Smooth muscle cell of the coronary artery (primary cell): ENCODE measurements at places on chromosomes 2 and 18. TPM values are rescaled to one million over a fixed set of nuclear protein-coding genes. Genes with fewer than 3 reads are reported as not detected.

Gene CELF4
- not detected in 2 replicates for total RNA-seq

Gene MRPL44
- total RNA-seq: 13.5 and 23.8 TPM in 2 replicates

Gene SP140
- total RNA-seq: 0.53 TPM in 1 of 2 replicates, not detected in the other

Gene LRRC30
- not detected in 2 replicates for total RNA-seq

Gene CROCC2
- total RNA-seq: 0.12 TPM in 1 of 2 replicates, not detected in the other

Gene ABCG5
- not detected in 2 replicates for total RNA-seq

Gene UPP2
- 0.23 TPM in 1 of 2 replicates, not detected in the other for total RNA-seq

Gene MC2R
- total RNA-seq: not detected in 2 replicates

Gene CCDC85A
- 2.8 TPM in 1 of 2 replicates, not detected in the other for total RNA-seq

Gene HJURP
- total RNA-seq: 1.2 and 4.5 TPM in 2 replicates

Gene AQP12B
- not detected in 2 replicates for total RNA-seq

Gene DCDC2C
- not detected in 2 replicates for total RNA-seq

Gene VWA3B
- total RNA-seq: not detected in 2 replicates

Gene MATN3
- 0.23 and 1.1 TPM in 2 replicates for total RNA-seq

Gene REG3A
- total RNA-seq: not detected in 2 replicates

Gene CIDEA
- not detected in 2 replicates for total RNA-seq

Gene UBE2F
- total RNA-seq: 35.6 and 37.9 TPM in 2 replicates

Gene ANTXR1
- total RNA-seq: 48.0 and 90.3 TPM in 2 replicates

Gene LCT
- total RNA-seq: under 0.01 TPM in 1 of 2 replicates, not detected in the other

Gene LOXL3
- total RNA-seq: 25.5 and 62.8 TPM in 2 replicates

Gene BOLL
- not detected in 2 replicates for total RNA-seq

Gene CPO
- total RNA-seq: 0.47 TPM in 1 of 2 replicates, not detected in the other

Gene CAMKMT
- 4.3 and 5.3 TPM in 2 replicates for total RNA-seq

Gene MAP3K19
- total RNA-seq: not detected in 2 replicates

Gene PLA2R1
- 15.4 and 22.9 TPM in 2 replicates for total RNA-seq

Gene FAM110C
- under 0.01 TPM in 1 of 2 replicates, not detected in the other for total RNA-seq

Gene RBM43
- 3.9 TPM in 2 replicates for total RNA-seq

Gene CAPN14
- total RNA-seq: 0.08 and 0.12 TPM in 2 replicates

Gene HAAO
- total RNA-seq: 0.38 and 0.47 TPM in 2 replicates

Gene ARMC9
- total RNA-seq: 93.4 and 147 TPM in 2 replicates

Gene SLC9A4
- total RNA-seq: not detected in 2 replicates

Gene MOCOS
- 0.68 and 4.7 TPM in 2 replicates for total RNA-seq

Gene KCNIP3
- total RNA-seq: 0.53 and 2.9 TPM in 2 replicates

Gene SLC23A3
- 0.60 and 2.5 TPM in 2 replicates for total RNA-seq

Gene ZAP70
- not detected in 2 replicates for total RNA-seq

Gene HNMT
- total RNA-seq: 16.8 and 40.2 TPM in 2 replicates

Gene CRYGD
- total RNA-seq: not detected in 2 replicates

Gene HDHD2
- 12.3 and 21.4 TPM in 2 replicates for total RNA-seq

Gene PCARE
- not detected in 2 replicates for total RNA-seq

Gene FOXD4L1
- total RNA-seq: under 0.01 and 0.12 TPM in 2 replicates

Gene OSR1
- total RNA-seq: 15.3 and 56.5 TPM in 2 replicates

Gene CCL20
- 0.30 TPM in 1 of 2 replicates, not detected in the other for total RNA-seq

Gene HOXD13
- not detected in 2 replicates for total RNA-seq

Gene ASPRV1
- 0.12 and 0.15 TPM in 2 replicates for total RNA-seq

Gene ZNF521
- total RNA-seq: 4.4 and 31.2 TPM in 2 replicates

Gene COPS8
- total RNA-seq: 69.0 and 78.1 TPM in 2 replicates

Gene DNAJC5G
- not detected in 2 replicates for total RNA-seq

Gene SPHKAP
- not detected in 2 replicates for total RNA-seq

Gene RAB17
- total RNA-seq: 0.45 TPM in 1 of 2 replicates, not detected in the other

Gene GAREM2
- 0.35 and 1.1 TPM in 2 replicates for total RNA-seq

Gene GRHL1
- total RNA-seq: 0.08 and 0.70 TPM in 2 replicates

Gene IL37
- not detected in 2 replicates for total RNA-seq

Gene EPHA4
- total RNA-seq: 1.4 and 7.1 TPM in 2 replicates

Gene GAD1
- total RNA-seq: 0.15 and 0.23 TPM in 2 replicates

Gene EPB41L3
- total RNA-seq: 0.68 and 157 TPM in 2 replicates

Gene GGCX
- 44.0 and 48.0 TPM in 2 replicates for total RNA-seq

Gene RUFY4
- total RNA-seq: 0.08 TPM in 1 of 2 replicates, not detected in the other

Gene PRR30
- total RNA-seq: not detected in 2 replicates
